ENCODE measurements at places on chromosomes 4 and X.
A peak's percentile ranks its signal among the peaks of the same experiment; 100 is the strongest.

GRCh38 chr4:31417040-31417439 lies 696.9 kb downstream of the PCDH7 start:
- DNase-seq, result no peak

DNA sequence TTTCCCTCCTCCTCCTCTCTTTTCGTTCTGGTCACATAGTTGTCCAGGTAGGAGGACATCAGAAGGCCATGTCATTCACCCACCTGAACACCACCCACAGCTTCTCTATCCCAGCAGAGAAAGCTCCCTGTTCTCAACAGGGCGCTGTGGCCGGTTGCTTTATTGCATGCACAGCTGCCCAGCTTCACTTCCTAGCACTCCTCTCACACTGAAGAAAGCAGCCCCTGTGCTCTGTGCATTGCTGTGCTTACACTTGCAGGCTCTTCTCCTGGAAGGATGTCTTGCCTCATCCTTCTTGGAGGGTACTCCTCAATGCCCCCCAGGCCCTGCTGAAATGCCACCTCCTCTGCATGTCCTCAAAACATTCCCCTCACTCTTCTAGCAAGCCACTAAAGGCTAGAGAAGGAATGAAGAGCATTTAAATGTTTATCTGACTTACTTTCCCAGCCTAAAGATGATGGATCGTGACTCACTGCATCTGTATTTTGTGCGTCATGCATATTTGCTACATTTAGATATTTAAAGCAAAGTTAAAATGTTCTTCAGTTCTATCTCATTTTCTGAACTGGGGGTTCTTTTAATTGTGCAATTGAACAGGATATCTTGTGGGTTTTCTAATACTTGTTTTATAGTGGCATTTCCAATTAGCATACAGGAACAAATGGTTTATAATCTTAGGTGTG lies 186.4 kb upstream of the PUDP start:
- no peak for DNase-seq

DNA sequence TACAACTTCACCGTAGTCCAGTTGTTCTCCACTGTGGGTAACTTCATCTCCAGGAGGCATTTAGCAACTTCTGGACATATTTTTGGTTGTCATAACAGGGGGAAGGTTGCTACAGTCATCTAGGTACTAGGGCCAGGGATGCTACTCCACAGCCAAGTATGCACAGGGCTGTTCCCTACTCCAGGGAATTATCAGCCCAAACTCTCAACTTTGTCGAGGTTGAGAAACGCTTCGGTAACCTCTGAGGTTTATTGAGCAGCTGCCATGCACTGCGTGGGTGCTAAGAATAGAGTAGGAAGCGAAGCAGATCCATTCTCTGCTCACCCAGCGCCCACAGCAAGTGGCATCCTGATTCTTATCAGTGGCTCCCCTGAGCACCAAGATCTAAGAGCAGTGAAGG lies 8.2 kb downstream of the FGFBP1 start:
- no peak for DNase-seq

- DNase-seq, result no peak
These were observed 17.1 kb downstream of the HERC3 start for GRCh38 chr4:88609387-88609786.

DNA sequence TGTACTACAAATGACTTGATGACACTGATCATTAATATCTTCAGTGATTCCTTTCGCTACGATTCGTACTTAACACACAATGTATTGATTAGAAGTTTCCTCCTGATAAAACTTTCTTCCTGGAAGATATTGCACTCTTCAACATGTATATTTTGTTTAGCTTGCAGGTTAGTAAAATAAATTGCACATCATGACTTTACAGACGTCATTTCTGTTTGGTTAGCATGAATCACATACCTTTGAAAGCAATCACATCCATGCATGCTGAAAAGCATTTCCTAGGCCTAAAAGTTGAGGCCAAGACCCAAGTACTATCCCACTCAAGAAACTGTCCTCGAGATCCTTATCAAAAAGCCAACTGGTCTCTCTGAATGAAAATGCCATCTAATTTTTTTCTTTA lies 1841.0 kb upstream of the PCDH7 start:
- no peak for DNase-seq

- DNase-seq, result no peak
These were observed 12.6 kb upstream of the PDE6B start for GRCh38 chr4:612749-613125.

- DNase-seq, result no peak
These were observed 148.1 kb downstream of the VCX3A start for GRCh38 chrX:6386837-6387236.

DNA sequence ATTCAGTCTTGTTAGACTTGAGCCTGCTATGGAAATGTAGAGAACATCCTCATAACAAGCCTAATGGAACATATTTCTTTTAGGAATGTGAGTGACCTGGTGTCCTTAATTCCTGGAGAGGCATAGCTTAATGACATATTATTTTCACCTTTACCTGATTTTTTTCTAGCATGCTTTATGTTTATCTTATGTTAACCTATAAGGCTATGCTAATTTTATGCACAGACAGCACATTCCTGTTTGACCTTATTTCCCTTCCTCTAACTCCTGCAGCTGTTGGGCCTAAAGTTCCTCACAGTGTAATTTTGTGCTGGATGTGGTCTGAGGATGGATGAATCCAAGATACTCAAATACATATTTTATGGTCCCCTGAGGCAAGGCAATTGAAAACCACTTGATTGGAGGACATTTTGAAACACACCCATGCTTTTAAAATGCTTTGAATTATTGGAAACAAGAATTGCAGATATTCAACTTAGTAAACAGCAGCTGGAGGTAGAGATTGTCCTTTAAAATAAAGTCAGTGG lies 111.5 kb downstream of the LARP7 start:
- DNase-seq, result no peak

GRCh38 chr4:16106956-16107355 lies 23.1 kb upstream of the PROM1 start:
- no peak for DNase-seq

- no peak for DNase-seq
These were observed 31.6 kb downstream of the ETDC start for GRCh38 chrX:135340831-135341230.

- no peak for DNase-seq
These were observed 12.2 kb downstream of the TRPC3 start for GRCh38 chr4:121939690-121940089.

GRCh38 chrX:141164406-141164805 lies 12.5 kb downstream of the LDOC1 start:
- no peak for DNase-seq

GRCh38 chr4:26048378-26048882 lies 134.4 kb downstream of the SMIM20 start:
- DNase-seq, result no peak

DNA sequence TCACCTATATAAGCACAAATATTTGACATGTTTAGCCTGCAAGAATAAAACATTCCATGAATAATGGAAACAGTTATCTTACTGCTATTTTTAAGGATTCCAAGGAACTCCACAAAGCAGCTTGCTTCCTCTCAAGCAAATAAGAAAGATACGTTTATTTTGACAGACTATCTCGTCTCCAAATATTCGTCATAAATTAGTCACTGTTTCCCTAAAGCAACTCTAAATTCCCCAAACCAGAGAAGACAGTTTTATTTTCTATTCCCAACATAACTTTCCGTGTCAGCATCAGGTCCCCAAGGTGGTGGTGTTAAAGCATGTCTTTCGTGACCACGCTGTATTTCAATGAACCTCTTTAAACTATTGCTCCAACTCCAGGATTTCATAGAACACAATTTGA lies 24.3 kb upstream of the DKK2 start:
- no peak for DNase-seq

DNA sequence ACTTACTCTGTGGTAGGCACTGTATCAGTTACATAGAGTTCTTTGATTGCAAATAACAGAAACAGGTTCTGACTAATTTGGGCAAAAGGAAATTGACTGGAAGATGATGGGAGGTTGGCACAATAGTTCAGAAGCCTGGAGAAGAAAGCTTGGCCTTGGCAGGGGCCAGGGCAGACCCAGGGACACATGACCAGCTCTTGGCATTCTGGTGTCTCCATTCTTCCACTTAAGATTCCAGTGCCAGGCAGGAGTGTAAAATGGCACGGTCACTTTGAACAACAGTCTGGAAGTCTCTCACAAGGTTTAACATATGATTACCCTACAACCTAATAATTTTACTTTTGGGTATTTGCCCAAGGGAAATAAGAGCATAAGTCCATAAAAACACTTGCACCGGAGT lies 175.9 kb downstream of the BCOR start:
- no peak for DNase-seq

- no peak for DNase-seq
These were observed 106.1 kb downstream of the WWC2 start for GRCh38 chr4:183205193-183205592.

DNA sequence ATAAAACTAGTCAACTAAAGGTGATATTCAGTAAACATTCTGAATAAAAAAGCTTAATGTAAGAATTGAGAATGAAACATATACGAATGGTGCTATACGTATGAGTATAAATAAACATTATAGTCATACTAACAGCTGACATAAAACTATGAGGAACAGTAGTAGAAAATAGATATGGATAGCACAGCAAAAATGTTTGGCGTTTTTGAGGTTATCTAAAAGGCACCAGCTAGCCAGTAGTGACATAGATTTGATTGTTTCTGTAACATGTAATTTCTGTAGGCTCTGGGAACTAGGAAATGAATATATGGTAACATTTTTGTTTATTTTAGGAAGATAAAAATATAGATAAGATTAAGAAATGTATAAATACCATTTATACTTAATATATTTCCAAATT lies 69.3 kb downstream of the SNX25 start:
- no peak for DNase-seq

DNA sequence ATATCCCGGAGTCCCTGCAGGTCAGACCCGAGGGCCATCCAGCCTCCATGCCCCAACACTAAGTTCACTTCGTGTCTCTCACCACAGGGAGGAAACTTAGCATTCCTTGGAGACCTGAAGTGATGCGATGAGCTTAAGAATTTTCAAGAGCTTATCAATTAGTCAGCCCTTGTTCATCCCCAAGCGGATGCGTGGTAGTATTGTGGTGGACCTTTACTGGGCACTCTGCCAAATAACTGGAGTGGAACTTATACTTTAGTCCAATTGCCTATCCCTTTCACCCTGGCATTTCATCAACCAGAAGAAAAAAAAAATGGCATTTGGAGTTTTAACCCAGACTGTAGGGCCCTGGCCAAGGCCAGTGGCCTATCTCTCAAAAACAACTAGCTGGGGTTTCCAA lies 137.1 kb downstream of the RELL1 start:
- no peak for DNase-seq

- no peak for DNase-seq
These were observed 24.1 kb upstream of the TMEM150C start for GRCh38 chr4:82585690-82586435.

DNA sequence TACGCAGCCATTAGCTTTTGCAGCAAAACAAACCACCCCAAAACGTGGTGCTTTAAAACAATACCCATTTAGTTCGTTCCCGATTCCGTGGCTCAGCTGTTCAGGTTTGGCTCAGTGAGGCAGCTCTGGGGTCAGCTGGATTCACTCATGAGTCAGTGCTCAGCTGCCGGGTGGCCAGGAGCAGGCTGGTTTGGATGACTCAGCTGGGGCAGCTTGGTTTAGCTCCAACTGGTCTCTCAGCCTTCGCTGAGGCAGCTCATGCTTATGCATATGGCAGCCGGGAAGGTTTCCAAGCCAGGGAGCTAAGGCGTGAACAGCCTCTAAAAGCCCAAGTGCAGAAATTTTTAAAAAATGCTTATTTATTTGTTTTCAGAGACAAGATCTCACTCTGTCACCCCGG lies 13.3 kb upstream of the CD99 start:
- DNase-seq, result peak; percentile 41

DNA sequence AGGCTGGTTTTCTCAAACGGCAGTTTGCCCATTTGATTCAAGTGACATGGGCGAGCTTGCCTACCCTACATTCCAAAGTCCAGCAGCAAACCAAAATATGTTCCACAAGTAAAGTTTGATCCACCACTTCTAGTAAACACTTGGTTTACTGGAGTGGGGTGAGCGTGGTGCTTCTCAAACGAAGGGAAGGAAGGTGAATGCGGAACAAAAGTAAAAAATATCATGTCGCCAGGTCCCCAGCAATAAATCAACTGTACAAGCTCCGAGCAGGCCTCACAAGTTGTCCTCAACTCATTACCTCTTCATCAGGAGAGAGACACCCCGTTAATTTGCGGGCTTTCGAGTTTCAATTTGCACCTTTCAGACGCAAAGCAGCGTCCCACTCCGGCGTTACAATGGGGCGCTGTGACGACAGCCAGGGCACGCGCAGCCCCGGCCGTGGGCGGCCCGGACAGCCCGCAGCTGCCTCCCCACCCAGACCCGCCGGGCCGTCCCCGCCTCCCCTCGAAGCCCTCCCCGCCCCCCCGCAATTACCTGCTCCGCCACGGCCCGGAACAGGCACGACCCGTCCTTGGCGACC lies 1.0 kb downstream of the OTUD4 start:
- DNase-seq, result peak; percentile 53

DNA sequence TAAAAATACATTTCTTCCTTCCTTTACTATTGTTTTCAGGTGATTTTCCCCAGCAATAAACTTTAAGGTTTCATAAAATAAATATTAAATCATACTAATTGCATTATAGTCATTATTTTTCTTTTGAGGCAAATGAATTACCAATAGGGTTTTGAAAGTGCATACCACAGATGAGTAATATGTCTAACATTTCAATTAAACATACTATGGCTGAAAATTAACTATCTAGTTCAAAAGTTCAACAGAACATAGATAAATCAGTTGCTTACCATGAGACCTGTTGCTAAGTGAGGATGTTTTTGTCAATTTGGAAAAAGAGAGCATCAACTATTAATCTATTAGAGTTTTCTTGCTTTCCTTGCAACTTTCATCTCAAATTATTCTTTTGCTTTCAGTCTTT lies 35.0 kb downstream of the NPY5R start:
- DNase-seq, result no peak

- no peak for DNase-seq
These were observed 166.0 kb downstream of the ATG4A start for GRCh38 chrX:108257556-108257955.

- no peak for DNase-seq
These were observed 189.6 kb upstream of the POF1B start for GRCh38 chrX:85569096-85569495.

- DNase-seq, result no peak
These were observed 62.7 kb upstream of the CCDC160 start for GRCh38 chrX:134174273-134174660.

Data from SW480 (cell line).